Non-pigmented ciliary epithelial cell (primary cell): ENCODE measurements at places on chromosomes 7 and 10.

DNA sequence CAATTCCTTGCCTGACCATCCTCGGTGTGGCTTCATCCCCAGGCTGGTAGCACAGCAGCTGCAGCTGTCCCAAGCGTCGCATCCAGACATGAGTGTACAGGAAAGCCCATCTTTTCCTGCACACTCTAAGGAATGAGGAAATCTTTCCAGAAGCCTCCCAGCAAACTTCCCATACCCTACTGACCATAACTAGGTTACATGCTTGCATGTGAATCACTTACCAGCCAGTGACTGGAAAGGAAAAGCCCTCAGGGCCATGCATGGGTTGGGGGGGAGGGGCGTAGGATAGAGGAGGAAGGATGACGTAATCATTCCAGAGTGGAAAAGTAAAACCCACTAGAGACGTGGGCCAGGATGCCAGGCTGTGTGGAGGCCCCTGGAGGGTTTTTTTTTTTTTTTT, 18.9 kb upstream of the ZNF212 start:
- no peak for DNase-seq

GRCh38 chr10:14618674-14619073, 156.0 kb downstream of the FAM107B start:
- DNase-seq: no peak

DNA sequence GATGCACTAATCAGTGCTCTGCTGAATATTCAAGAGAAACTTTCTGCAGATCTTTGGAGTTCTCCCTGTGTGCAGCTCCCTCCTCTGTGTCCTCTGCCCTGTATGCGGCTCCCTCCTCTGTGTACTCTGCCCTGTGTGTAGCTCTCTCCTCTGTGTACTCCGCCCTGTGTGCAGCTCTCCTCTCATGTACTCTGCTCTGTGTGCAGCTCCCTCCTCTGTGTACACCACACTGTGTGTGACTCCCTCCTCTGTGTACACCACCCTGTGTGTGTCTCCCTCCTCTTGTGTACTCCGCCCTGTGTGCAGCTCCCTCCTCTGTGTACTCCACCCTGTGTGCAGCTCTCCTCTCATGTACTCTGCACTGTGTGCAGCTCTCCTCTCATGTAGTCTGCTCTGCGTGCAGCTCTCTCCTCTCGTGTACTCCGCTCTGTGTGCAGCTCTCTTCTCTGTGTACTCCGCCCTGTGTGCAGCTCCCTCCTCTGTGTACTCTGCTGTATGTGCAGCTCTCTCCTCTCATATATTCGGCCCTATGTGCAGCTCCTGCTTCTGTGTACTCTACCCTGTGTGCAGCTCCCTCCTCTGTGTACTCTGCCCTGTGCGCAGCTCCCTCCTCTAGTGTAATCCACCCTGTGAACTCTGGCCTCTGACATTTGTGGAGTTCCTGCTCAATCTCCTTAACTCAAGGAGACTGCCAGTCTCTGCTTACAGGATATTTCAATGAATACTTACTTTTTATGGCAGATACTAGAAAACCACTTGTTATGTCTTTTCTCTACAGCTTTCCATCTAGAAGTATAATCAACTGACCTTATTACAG, 280.4 kb downstream of the GLRX3 start:
- DNase-seq: no peak

DNA sequence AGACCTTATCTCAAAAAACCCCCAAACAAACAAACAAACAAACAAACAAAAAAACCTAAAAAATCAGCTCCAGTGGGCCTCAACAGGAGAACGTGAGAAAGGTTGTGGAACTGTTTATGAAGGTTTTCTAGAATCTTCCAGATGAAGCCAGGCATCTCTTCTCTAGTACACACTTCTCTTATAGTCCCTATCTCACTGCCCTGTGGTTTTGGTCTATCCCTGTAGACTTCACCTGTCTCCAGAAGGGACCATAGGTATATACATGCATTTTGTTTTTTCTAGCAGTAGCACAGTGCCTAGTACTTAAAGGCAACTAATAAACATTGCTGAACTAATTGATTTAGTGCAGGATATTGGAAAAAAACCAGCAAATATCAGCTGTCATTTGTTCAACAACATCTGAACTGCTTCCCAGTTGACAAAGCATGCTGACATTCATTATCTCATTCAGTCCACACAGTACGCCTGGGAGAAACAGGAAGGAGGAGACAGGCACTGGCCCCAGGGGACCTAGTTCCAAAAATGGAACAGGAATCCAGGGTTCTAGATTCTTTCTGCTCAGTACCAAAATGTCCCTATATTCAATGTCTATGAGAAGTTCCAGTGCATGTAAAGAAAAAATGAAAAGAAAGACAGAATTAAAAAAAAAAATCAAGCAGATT, 59.8 kb downstream of the C10orf67 start:
- DNase-seq: no peak

DNA sequence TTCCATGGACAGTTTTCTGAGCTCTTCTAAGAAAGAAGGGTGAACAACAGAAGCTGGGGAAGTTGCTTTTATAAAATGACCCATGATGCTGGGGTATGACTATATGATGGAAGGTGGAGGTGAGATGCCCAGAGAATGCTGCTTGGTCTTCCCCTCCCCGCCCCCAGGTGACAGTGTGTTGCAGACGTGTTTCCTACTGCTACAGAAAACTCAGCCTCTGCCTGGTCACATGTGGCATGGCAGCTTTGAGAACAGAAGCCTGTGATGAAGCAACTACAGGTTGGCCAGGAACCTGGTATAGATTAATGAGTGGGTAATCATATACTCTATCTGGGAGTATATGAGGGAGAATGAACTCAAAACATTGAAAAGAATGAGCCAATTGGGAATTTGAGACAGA, 67.1 kb downstream of the MTURN start:
- no peak for DNase-seq

- DNase-seq: no peak
Observed at GRCh38 chr7:99184532-99185218, 23.2 kb downstream of the KPNA7 start.

GRCh38 chr10:128125416-128125943, 743 bp downstream of the MKI67 start:
- no peak for DNase-seq

- no peak for DNase-seq
Observed at GRCh38 chr10:90350122-90350521, 507.7 kb downstream of the HTR7 start.

DNA sequence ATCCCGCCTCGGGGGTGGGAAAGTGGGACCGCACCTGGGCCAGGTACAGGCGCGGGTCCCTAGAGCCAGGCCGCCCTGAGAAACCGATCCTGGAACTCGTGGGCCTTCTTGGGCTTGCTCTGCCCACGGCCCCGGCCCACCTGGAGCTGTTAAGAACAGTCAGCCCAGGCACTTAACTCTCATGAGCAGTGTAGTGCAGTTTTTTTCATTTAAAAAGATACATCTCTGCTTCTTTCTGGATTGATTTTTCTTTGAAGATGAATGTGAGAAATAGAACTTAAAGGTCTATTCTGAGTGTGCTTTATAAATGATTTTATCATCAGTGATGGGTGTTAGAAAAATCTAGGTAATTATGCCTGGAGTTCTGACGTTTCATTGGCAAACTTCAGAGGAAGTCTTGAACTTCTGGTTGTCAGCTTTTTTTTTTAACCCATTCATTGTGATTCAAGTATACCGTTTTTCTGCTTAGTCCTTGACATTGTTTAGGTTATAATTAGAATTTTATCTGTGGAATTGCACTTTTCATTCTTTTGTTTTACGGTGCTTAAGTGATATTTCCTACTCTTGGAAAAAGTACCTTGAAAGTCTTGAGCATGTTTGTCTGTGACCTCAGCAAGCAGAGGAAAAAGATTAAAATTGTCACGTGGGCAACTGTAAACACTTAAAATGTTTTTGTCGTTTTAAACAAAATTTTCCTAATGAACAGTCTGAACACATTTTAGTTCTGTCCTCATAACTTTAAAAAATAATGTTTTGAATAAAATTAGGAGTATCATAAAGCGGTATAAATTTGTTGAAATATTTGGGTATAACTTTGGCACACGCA, 906 bp downstream of the CDK1 start:
- no peak for DNase-seq

GRCh38 chr10:78211561-78212051, 177.9 kb downstream of the RPS24 start:
- peak; percentile 14 for DNase-seq

DNA sequence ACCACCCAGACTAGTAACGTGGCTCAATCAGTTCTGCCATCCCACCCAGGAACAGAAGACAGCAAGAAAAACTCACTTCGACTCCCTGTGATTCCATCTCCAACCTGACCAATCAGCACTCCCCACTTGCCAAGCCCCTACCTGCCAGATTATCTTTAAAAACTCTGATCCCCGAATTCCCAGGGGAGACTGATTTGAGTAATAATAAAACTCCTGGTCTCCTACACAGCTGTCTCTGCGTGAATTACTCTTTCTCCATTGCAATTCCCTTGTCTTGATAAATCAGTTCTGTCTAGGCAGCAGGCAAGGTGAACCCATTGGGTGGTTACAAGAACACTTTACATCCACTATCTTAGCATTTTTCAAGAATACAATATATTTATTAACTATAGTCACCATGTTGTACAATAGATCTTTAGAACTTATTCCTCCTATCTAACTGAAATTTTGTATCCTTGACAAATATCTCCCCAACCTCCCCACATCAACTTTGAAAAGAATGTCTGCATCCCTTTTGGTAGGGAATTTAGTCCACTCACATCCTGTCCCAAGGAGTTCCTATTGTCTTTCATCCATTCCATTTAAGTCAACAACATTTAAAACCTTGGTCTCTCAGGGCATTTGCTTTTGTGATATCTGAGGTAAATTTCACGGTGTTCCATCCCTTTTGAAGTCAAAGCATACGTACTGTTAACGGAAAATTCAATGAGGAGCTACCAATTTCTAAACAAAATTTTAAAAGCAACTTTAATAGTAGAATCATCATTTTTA, 163.7 kb downstream of the MACC1 start:
- no peak for DNase-seq

- DNase-seq: no peak
Observed at GRCh38 chr7:18087026-18087686, 59.5 kb upstream of the PRPS1L1 start.

DNA sequence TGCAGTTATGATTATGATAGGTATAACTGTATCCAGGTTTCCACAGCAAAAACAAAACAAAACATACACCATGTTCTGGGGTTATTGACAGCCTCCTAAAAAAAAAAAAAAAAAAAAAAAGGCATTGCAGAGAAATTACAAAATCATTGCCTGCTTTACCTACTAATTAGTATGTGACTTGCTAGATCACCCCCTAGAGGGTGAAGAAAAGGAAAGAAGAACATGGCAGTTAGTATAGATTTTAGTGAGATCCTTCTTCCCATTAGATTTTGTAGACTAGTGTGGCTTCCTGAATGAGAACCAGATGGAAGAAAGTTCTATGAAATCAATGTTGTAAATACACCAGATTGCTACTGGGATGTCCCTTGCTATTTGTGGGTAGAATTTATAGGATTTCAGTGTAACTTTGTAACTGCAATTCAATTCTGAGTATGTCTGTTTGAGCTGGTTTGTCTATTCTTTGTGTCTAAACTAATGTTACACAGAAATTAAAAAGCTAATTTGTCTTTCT, 24.0 kb upstream of the AGBL3 start:
- DNase-seq: no peak

DNA sequence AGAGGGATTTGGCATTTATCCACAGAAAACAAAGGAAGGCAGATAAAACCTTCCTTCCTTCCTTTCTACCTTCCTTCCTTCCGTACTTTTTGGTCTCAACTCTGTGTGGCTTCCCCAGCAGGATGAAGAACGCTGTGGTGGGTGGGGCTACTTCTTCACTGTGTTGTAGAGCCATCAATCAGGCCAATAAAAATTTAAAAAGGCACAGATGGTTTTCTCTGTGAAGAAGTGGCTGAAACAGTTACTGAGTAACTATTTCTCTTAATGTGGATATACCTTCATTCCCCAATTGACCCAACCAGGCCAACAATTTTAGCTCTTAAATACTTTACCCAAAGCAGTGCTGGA, 75.8 kb downstream of the ZNF92 start:
- DNase-seq: no peak

DNA sequence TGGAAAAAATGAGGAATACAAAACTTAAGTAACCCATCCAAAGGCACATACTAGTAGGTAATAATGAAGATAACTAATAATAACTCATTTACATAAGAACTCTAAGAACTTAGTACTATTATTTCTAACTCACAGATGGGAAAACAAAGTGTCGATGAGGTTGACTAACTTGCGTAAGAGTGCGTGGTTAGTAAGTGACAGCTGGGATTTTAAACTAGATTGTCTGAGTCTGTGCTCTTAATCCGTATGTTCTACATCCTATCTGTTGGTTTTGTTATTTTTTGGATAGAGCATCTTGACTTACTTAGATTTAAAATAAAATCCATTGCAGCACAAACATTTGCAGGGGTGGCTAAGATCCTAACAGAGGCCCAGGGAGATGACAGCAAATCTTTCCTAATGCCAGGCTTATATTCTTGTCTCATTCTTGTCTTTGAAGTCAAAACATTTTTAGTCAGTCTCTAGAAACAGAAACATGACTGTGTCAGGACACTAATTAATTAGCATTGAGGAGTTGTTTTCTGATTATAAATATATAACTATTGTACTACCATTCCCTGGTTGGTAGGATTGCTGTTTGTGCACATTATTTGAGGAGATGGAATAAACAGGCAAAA, 11.7 kb downstream of the RPA3 start:
- DNase-seq: no peak

DNA sequence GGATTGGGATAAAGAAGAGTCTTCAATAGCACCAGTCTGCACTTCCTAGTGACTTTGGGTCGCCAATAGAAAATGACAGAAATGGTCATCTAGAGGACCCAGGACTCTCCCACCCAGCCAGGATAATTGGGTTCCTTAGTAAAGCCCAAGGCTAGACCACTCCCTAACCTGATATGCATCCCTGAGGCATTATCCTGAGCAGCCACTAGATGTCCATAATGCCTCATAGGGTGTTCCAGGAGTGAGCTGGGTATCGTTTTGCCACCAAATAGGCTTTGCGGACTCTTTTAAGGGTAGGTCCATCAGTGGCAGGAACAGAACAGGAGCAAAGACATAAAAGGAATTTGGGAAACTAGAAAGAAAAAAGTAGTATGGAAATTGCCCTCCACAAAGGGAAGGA, 4.5 kb upstream of the LRRC4 start:
- no peak for DNase-seq

DNA sequence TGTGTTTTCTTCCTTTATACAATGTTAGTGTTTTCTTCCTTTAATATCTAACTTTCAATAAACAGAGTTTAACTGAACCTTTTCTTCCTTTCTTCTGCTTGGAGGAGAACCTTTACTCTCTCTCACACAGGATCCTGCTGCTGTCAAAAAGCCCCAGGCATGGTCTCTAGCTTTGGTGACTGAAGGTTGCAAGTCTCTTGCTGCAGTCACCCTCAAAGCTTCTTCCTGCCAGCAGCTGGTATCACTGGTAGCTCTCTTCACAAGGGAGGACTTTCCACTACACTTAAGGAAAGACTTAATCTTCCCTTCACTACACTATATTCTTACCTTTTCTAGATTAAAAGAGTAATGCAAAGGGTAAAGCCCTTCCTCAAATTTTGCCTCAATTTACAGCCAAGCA, 153.4 kb downstream of the SGMS1 start:
- no peak for DNase-seq
